ENCODE measurements at places on chromosomes 3 and 15. TPM values are rescaled to one million over a fixed set of nuclear protein-coding genes. Genes with fewer than 3 reads are reported as not detected.

Gene RPL15
- 2,735 TPM for total RNA-seq

Gene TGM5
- total RNA-seq, result 0.26 TPM

Gene SLC9C1
- total RNA-seq, result 1.9 TPM

- DNase-seq, result no peak
Observed at GRCh38 chr3:120203016-120203415, 82.0 kb downstream of the GPR156 start.

- no peak for DNase-seq
Observed at GRCh38 chr3:9072667-9073009, 109.4 kb upstream of the RAD18 start.

DNA sequence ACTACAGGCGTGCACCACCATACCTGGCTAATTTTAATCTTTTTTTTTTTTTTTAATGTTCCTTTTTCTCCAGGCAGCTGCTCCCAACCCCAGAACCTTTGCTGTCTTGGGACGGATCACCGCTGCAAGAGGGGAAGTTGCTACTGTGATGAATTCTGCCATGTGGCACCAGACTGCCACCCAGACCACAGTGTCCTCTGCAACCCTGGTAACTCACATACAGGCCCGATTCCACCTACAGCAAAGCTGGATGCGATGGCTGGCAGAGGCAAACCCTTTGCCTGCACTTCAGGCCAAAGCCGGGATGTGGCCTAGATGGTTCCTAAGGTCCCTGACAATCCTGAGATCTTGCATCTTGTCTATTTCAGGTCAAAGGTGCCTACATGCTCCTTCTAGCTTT is 12.7 kb upstream of the MUC20 start:
- DNase-seq, result no peak

- no peak for DNase-seq
Observed at GRCh38 chr15:65818927-65819562, 27.0 kb upstream of the DENND4A start.

DNA sequence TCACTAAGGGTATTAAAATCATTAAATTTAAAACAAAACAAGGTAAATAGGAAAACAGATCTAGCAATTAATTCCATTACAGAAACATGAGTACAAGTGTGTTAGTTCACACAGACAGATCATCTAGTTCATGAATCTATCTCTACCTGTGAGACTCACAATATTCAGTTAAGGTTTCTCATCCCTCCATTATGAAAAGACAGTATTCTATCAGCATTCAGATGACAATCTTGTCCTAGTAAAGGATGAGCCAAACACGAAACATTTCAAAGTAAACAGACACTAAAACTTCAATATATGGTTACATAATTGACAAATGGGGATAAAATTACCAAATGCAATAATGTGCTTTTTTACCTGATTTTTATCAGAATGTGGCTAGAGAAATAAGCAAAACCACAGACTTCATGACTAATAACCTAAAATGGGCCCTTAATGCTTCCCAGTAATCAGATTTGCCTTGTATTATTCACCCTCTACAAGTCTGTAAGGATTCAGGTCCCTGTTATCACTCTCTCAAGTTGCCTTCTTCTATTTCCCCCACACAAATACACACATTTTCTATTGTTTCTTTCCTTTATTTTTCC is 126.8 kb downstream of the DLG1 start:
- DNase-seq, result no peak

- no peak for DNase-seq
Observed at GRCh38 chr3:87001473-87002098, 10.6 kb upstream of the VGLL3 start.

DNA sequence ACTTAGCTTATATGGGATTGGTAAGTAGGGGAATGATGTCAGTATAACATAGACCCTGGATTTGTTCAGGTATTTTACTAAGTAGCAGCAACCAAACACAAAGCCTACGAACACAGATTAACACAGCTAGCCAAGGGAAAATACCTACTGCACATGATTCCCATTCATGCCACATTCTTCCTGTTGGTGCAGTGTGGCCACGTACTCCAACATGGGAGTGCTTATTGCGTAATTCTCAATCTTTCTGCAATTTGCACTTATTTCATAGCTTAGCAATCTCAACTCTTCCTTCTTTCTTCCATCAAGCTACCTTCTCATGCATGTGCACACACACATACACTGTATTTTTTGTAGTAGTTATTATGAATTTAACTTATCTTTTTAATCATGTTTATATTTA is 186.8 kb downstream of the IL5RA start:
- DNase-seq, result no peak

DNA sequence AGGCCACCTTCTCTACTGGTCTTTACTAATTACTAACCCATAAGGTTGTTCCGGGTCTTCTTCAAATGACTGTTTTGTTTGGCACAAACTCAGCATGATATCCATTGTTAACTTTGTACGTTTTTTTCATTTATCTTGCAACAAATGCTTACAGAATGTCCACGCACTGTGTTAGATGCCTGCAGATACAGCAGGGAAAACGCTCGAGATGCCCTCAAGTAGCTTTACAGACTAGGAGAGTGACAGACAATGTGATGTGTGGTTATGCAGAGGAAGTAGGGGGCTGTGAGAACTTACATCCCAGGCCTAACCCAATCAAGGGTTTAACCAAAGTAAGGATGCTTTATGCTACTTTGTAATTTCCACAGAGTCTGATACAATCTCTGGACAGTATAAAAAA is 949 bp upstream of the RFC4 start:
- DNase-seq, result no peak

GRCh38 chr3:185409957-185410356 is 47.0 kb downstream of the MAP3K13 start:
- DNase-seq, result no peak

DNA sequence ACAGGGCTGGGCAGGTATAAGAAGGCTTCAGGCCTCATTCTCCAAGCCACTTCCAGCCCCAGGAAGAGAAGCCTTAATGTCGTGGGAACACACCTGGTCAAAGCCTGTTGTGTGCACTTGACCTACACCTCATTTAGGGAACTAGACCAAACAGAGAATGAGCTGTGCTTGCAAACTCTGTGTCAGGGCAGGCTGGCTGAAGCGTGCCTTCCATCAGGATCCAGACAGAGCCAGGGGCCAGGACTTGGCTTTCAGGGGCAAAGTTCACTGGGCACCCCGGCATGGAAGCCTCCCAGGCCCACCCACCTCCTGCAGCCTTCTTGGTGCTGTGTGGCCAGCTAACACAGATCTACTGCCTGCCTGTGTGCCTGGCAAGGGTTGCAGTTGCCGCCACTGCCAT is 11.5 kb downstream of the RBPMS2 start:
- no peak for DNase-seq

DNA sequence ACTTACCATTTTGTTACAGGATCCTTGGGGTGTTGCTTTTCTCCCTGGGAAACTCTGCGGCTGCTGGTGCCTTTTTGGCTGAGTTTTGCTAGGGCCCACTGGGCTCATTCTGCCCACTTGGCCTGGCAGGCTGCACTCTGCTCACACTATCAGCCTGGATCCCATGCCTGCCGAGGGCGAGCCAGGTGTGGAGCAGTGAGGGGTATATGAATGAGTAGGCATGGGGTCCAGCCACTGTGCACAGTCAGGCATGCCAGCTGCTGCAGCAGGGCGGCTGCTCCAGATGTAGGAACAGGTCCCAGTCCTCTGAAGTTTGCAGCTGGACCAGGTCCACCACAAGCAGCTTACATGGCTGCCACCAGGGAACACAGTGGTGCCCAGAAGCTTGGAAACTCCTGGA is 136.4 kb upstream of the CNTN3 start:
- DNase-seq, result no peak

DNA sequence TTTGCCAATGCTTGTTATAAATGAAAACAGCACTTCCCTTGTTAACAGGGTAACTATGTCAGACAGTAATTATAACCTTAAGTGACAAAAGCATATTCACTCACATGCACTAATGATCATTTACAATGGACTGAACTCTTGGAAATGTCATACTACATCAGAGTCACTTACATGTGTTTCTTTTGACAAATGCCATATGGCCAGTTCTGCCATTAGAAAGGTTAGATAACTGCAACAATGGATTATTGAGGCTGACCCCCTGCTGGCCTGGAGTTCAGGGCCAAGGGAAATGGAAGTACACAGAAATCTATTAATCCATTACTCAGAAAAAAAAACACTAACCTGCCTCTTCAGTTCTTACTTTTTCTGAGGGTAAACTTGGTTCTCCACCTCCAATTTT is 313.4 kb downstream of the CNTN3 start:
- DNase-seq, result no peak

- DNase-seq, result no peak
Observed at GRCh38 chr3:177362626-177363025, 165.3 kb upstream of the TBL1XR1 start.

GRCh38 chr3:46501702-46502101 is 3.9 kb downstream of the RTP3 start:
- no peak for DNase-seq

DNA sequence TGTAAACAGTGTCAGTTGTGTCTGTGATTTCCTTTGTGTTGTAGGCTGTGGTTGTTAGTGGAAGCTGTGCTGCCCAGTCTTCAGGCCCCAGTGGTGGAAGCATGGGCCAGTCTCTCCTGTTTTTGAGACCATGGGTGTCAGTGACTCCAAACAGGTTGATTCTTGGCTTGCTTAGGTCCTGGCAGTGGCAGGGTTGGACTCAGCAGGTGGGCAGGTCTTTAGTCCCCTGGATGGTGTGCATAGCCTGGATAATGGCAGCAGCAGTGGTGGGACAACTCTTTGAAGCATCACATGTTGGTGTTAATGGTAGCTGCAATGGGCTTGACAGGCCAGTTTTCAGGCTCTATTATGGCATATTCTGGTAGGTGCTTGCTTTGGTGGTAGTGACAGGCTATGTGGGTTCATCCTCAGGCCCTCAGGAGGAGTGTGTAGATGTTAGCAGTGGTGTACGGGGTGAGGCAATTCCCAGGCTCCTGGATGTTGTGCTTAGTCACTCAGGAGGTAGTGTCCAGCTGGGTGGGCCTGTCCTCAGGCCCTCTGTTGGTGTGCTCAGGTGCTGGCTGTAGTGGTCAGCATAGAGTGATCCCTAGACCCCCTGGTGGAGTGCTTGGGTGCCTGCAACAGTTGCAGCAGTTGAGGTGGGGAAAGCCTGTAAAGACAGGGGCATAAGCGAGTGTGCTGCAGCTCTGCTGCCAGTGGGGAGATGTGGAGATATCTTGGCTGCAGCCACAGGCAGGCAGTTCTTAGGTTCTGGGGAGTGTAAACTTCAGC is 596.7 kb downstream of the PDCD6IP start:
- no peak for DNase-seq

DNA sequence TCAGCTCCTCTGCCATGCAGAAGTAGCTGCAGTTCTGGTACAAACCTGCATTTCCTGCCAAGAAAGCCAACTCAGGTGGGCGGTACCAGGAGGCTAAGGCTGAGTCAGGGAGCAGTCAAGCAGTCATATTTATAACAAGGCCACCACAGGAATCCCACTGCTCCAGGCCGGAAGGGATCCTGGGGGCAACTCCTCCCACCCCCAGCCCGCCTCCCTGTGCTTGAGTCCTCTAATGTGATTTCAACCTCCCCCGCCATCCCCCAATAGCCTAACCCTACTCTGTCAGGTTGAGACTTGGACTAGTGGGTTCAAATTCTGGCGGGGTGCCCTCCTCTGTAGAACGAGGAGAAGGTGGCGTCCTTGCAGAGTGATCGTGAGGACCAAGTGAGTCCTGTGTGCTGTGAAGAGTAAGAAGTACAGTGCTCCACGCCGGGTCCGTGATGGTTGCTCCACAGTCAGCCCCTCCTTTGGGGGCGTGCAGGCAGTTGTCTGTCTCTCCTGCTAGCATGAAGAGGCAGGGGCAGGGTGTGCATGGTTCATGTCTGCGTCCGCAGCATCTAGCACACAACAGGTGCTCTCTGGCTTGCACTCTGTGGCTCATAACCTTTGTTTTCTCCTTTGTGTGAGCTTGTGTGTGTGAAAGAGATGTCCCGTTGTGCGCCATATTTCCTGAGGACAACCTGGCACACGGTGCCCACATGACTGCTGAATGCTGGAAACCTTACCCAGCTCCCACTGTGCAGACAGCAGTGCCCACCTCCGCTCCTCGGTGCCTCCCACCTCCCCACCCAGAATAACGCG is 78.3 kb downstream of the SMAD6 start:
- DNase-seq, result no peak

DNA sequence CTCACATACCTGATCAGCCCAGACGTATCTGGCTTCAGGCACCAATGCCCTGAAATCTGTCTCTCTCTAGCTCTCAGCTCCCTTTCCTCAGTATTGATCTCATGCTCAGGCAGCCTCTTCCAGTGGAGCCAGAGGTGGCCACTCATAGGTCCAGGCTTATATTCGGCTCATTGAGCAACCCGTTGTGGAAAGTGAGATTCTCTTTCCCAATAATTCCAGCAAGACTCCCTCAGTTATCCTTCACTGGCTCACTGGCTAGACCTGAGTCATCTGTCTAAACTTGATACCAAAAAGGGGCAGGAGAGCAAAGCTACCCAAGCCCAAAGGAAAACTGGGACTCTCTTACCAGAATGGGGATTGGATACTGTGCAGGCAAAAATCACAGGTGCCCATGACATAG is 33.4 kb upstream of the FRMD4B start:
- DNase-seq, result no peak

GRCh38 chr3:151446002-151446340 is 14.9 kb downstream of the IGSF10 start:
- DNase-seq, result no peak

- DNase-seq, result no peak
Observed at GRCh38 chr15:83943043-83943442, 289.1 kb downstream of the ADAMTSL3 start.

- DNase-seq, result no peak
Observed at GRCh38 chr15:49669288-49669687, 48.4 kb downstream of the DTWD1 start.

DNA sequence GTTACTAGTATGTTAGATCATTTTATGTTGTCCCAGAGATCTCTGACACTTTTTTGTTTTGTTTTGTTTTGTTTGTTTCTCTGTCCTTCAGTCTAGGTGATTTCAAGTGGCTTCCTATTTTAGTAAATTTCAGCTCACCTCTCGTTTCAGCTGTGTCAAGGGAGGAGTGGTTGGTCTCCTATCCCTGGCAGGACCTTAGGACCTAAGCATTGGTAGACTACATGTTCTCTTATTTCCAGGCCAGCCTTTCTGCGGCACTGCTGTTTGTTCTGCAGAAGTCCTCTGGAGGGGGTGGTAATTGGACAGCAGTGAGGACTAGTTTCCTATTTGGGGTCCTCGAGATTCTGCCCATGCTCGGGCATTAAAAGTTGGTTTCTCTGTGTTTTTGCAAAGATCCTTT is 31.8 kb downstream of the MGA start:
- DNase-seq, result no peak
